ENCODE measurements at places on chromosomes 13 and 19. TPM values are rescaled to one million over a fixed set of nuclear protein-coding genes. Genes with fewer than 3 reads are reported as not detected.
A peak's percentile ranks its signal among the peaks of the same experiment; 100 is the strongest.

Gene EBI3
- 2.4 TPM for total RNA-seq

DNA sequence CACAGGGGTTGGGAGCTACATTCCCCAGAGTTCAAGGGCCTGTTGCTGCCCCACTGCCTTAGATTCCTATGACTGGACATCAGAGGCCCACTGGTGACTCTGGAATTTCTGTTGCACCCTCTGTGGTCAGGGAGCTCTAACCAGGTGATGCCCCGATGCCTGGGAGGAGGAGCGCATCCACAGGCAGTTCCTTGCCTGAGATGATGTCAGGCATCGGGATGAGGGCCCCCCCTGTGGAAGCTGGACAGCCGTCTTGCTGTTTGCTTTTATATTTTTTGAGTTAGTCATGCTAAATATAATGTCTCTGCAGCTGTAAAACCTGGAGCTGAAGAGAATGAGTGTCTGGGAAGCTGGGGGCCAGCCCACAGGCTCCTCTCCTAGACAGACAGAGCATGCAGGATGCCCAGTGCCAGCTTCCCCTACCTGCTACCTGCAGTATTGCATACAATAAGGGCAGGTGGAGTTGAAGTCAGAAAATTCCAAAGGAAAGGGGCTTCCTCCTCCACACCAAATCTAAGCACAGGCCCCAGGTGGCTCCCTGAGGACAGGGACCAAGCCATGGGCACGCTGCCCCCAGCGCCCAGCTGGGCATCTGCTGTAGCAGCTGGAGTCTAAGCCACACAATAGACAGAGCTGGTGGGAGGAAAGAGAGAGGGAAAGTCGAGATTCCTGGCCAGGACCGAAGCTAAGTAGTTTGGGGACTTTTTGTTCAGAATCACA is 16.2 kb downstream of the COL4A2 start:
- peak; percentile 89 for DNase-seq

GRCh38 chr13:85170372-85170771 is 628.8 kb downstream of the SLITRK6 start:
- DNase-seq: no peak

- no peak for DNase-seq
These were observed 33.5 kb upstream of the USPL1 start for GRCh38 chr13:30584051-30584731.

DNA sequence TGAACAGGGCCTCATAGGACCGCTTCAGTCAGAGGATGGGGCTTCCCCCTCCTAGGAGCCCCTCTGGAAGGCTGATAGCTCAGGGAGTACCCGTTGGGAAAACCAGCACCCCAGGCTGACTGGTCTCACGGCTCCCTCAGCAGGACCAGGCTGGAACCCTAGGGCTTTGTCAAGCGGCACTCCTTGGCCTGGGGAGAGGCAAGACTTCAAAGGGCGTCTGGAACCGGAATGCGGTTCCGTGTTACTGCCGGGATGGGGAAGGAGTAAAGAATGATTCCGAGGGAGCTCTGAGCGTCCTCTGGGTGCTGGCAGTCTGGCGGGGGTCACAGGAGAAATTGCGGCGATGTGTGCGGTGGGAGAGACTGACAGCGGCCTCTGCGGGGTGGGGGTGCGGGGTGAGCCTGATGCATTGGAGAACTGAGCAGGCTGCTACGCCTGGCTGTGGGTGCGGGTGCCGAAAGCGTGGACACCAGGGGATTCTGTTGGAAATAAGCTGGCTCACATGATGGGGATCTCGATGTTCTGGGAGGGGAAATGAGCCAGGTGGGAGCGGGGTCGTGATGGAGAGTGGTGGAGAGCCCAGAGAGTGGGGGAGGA is 1.9 kb downstream of the COX6B2 start:
- no peak for DNase-seq

GRCh38 chr19:19866611-19867248 is 1.0 kb downstream of the ZNF253 start:
- peak; percentile 5 for DNase-seq

GRCh38 chr13:35690581-35691207 is 214.2 kb upstream of the MAB21L1 start:
- DNase-seq: no peak

DNA sequence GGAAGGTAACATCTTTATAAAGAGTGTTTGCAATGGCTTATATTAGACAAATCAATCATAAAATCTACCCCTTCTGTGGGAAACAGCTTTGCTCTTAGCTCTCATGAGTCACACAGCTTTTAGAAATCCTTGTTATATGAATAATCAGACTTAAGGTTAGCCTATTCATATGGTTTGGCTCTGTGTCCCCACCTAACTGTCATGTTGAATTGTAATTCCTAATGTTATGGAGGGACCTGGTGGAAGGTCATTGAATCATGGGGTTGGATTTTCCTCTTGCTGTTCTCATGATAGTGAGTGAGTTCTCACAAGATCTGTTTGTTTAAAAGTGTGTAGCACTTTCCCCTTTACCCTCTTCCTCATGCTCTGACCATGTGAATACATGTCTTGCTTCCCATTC is 704.2 kb upstream of the KLHL1 start:
- DNase-seq: peak; percentile 2

GRCh38 chr13:37127691-37128241 is 22.3 kb upstream of the CSNK1A1L start:
- DNase-seq: peak; percentile 34

- DNase-seq: peak; percentile 93
These were observed 811 bp upstream of the PRMT1 start for GRCh38 chr19:49676136-49676783.
